HCT116 (cell line): ENCODE measurements at places on chromosomes 6 and 20.

DNA sequence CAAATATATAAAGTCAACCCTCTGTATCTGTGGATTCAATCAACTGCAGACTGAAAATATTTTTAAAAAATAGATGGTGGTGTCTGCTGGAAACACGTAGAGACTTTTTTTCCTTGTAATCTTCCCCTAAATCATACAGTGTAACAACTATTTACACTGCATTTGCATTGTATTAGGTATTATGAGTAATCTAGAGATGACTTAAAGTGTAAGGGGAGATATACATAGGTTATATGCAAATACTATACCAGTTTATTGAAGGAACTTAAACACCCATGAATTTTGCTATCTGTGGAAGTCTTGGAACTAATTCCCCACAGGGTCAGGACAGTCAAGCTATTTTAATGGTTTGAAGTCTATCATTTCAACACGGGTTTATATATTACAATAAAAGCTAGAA lies 10.2 kb downstream of the HDAC2 start:
- no peak for DNase-seq

- no peak for DNase-seq
Observed at GRCh38 chr6:5351552-5352210, 90.4 kb downstream of the FARS2 start.

- no peak for DNase-seq
Observed at GRCh38 chr20:38092915-38093314, 59.4 kb downstream of the RPRD1B start.

- no peak for DNase-seq
Observed at GRCh38 chr6:43256670-43257366, 13.5 kb downstream of the TTBK1 start.

GRCh38 chr6:158437571-158437970 lies 122.3 kb upstream of the TMEM181 start:
- no peak for DNase-seq

GRCh38 chr6:90249458-90249857 lies 47.2 kb downstream of the BACH2 start:
- no peak for DNase-seq

DNA sequence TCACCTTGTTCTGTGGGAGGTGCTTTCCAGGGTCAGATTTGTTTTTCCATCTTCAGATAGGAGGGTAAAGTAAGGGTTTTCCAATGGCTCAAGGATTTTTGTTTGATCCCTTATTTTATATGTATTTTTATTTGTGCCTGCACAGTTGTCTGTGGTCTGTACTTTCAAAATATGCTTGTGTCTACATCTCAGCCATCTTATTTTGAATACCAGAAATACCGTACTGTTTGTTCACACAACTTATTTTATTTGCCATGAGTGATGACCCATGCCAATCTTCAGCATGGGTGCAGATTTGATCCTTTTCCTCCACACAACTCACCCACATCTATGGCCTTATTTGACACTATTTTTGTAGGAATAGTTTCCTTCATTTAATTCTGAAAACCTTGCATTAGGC lies 72.2 kb upstream of the PTCHD4 start:
- no peak for DNase-seq

DNA sequence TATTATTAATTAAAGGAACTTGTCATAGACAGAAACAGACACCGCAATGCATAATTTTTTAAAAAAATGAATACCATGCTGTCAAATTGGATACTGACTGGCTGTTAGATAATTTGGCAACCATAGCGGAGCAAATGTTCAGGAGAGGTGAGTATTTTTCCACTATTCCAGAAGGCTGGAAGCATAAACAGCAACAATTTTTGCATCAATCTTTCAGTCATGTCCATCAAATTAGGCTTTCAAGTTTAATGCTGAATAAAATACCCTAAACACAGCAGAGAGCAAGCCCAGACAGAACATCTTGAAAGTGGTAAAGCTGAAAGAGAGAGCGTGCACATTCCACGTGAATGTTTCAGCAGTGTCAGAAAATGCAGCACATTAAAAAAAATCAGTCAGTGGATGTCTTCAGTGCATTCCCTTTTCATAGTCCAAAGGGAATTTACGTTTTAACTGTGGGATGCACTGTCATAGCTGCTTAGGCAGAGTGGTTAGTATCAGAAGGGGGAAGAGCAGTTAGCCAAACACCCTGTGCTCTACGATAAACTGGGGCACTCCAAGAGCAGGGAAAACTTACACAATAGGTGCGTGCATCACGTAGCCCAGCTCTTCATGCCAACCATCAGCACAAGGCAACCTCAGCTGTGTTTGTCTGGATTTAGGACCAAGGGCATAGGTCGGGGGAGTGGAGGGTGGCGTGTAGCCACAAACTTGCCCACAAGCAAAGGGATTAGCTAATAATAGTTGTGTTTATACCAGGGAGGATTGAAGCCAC lies 116.2 kb upstream of the STMND1 start:
- no peak for DNase-seq

- DNase-seq = no peak
Observed at GRCh38 chr6:33693186-33694105, 18.1 kb downstream of the UQCC2 start.

- no peak for DNase-seq
Observed at GRCh38 chr6:108988296-108988695, 106.3 kb downstream of the SESN1 start.

GRCh38 chr20:2742934-2743559 lies 50.5 kb downstream of the EBF4 start:
- DNase-seq = peak; percentile 54

DNA sequence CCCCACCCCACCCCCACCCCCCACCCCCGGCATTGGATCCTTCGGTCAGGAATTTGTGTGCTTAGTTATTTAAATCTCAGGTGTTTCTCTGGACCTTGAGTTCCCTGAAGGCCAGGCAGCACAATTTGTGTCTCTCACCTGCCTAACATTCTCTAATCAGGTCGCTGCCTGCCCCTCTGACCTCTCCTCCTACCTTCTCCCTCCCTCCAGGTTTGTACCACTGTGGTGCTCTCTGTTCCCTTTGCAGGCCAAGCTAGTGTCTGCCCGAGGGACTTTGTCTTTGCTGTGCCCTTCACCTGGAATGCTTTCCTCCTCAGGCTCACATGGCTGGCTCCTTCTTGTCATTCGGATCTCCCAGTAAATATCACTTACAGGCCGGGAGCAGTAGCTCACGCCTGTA lies 131.4 kb upstream of the SLC2A12 start:
- DNase-seq = no peak

DNA sequence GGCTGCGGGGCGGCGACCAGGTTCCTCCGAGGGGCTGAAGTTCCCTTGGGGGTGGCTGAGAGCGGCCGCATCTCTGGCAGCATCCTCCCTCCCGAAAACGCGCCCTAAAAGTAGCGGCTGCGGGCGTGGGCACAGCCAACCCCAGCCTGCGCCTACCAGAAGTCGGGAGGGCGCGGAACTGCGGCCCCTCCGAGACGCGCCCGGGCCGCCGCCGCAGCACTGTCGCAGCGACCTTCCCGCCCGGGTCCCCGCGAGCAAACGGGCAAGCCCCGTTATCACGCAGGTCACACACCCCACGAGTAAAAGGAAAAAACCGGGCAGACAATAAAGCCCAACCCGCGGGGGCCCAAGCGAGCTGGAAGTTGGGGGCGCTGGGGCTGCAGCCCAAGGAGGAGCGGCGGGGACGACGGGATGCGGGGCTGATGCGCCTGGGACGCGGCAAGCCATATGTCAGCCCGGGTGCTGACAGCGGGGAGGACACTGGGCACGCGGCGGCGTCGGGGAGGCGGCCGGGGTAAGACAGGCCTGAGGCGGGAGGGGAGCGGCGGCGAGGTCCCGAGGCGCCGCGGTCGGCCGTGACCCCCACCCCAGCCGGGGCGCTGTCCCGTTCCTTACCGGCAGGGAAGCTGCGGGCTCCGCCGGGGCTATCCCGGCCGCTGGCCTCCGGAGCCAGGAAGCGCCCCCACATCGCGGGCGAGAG lies 659 bp downstream of the CEP85L start:
- no peak for DNase-seq

- DNase-seq = no peak
Observed at GRCh38 chr6:114216789-114217467, 125.9 kb downstream of the HS3ST5 start.

GRCh38 chr6:40965046-40965445 lies 74.0 kb downstream of the UNC5CL start:
- DNase-seq = no peak

GRCh38 chr6:128350416-128351254 lies 169.8 kb downstream of the PTPRK start:
- DNase-seq = no peak

DNA sequence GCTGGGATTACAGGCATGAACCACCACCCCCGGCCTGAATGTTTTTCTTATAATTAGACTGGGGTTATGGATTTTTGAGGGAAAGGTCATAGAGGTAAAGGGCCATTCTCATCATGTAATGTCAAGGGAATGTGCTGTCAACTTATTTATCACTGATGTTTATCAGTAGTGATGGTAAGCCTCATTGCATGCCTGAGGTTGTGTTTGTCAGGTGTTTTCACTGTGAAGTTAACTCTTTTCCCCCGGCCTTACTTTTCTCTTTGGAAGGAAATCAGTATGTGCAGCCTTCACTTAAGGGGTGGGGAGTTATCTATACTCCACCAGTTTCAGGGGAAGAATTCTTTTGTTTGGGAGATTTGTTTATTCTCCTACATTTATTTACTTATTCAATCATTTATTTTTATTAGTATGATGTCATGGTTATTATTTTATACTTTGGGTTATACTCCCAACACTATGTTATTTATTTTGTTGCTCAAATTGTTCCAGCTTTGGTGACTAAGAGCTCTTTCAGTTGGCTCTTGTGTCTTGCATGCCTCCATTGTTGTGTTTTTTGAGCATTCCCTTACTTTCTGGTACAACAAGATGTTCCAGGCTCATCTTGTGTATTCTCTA lies 2.8 kb upstream of the SLC17A5 start:
- DNase-seq = no peak

DNA sequence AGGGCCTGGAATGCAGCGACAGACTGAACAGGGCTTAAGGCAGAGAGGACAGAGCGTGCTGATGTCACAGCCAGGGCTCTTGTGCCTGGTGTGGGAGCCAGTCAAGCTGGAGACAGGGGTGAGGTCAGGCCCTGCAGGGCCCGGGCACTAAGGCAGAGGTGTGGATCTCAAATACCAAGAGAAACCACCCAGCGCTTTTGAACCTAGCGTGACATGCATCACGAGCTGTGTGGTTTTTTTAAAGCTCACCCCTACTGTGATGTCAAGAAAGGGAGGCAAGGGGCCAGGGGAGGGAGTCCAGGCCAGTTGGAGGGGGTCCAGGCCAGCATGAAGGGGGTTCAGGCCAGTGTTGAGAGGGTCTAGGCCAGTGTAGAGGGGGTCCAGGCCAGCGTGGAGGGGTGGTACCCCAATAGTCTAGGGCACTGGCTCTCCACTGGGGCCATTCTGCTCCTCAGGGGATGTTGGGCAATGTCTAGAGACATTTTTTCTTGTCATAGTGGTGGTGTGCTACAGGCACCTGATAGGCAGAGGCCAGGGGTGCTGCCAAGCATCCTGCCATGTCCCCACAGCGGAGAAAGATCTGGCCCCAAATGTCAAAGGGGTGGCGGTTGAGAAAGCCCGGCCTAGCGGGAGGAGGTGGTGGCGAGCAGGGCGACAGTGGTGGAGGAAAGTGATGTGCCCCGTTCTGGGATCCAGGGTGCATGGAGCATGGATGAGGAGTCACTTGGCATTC lies 42.6 kb downstream of the RBM38 start:
- no peak for DNase-seq

GRCh38 chr6:116563830-116564229 lies 7.5 kb upstream of the RWDD1 start:
- no peak for DNase-seq

GRCh38 chr6:54282186-54282585 lies 26.1 kb upstream of the TINAG start:
- DNase-seq = peak; percentile 19

DNA sequence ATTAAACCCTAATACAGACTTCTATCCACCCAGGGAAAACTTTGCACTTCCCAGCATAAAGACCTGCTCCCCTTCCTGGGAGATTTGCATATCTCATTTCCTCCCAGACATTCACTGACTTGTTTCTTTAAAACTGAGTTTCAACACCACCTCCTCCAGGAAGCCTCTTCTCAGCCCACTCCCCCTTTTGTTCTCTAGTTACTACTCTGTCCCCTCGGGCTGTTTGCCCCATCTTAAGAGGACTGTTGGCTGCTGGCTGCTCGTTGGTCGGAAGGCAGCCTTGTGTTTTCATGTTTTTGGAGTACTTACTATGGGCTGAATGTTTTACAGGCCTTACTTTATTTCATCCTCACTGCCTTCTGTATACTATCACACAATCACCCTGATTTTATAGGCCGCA lies 6.6 kb downstream of the ARHGAP40 start:
- no peak for DNase-seq

DNA sequence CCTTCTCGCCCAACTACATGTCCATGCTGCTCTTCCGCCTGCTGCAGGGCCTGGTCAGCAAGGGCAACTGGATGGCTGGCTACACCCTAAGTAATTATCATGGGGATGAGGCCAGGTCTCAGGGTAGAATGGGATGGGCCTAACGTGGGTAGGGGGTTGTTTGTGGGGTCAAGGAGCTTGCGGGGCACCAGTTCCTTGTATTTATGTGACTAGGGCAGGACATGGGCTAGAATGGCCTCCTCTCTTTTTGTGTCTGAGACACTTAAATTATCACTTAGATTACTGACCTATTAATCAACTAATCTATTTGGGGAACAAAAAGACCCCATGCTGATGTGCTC lies 10.7 kb downstream of the SLC22A1 start:
- DNase-seq = no peak

DNA sequence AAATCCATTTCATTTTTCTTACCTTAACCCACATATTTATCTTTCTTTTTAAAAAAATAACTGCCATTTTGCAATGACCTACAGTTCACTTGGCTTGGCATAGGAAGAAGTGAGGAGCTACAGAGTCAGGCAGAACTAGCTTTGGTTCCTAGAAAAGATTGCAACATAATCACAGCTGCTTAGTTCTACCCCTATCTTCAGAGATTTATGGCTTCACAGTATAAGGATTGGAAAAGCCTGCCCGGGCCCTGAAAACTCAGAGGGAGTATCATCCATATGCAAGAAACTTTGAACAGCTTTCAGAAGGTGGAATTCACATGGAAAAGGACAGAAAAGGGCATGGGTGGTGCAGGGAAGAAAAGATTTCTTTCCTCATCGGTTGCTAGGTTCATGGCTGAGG lies 774.3 kb upstream of the CHD6 start:
- DNase-seq = no peak

DNA sequence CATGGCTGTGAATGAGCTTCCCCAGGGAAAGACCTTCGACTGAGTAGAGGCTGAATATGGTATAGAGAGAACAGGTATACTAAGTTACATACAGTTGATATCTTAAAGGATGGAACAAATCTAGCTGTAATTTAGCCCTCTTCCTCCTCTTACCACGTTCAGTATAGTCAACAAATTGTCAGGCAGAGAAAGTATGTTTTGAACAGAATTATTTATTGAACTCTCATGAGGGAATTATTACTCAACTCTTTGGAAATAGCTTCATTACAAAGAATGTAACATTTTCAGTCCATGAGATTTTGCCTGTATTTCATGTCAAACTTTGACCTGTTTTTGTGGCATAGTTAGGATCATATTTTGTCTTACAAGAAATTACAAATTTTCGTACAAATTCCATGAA lies 63.0 kb downstream of the SH3BGRL2 start:
- DNase-seq = no peak

GRCh38 chr6:9121549-9121948 lies 686.2 kb upstream of the SLC35B3 start:
- no peak for DNase-seq
